AG04449 (cell line): ENCODE measurements at places on chromosomes 11 and 22.
A peak's percentile ranks its signal among the peaks of the same experiment; 100 is the strongest.

- no peak for DNase-seq
Observed at GRCh38 chr22:47225080-47225930, 462.9 kb downstream of the TBC1D22A start.

GRCh38 chr11:19400296-19400695 lies 159.6 kb upstream of the E2F8 start:
- DNase-seq = no peak

DNA sequence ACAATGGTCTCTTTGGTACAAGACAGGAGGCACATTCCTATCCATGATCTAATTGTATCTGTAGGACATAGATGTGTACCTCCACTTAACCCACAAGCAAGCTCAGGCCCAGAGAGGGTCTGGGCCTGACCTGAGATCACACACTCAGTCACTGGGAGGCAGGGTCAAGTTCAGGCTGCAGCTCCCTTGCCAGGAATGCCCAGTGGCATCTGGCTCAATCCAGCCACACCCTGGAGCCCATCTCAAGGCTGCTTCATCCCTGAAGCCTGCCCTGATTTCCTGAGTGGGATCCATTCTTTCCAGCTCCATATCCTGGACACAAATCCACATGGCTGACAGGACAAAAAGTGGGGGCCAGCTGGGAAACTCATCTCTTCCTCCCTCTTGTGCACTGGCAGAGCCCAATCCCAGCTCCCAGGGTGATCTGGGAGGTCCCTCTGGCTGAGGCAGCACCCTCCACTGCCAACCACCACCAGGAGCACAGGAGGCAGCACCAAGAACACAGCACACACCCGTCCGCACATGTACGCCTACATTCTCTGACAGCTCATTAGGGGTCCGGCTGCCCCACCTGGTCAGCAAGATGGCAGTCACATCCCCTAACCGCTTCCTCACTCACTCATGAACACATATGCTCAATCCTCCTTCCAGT lies 39.2 kb upstream of the KLHL35 start:
- DNase-seq = no peak

GRCh38 chr22:23537416-23537815 lies 42.7 kb downstream of the IGLL1 start:
- DNase-seq = no peak

GRCh38 chr11:81967242-81967641 lies 766.4 kb downstream of the FAM181B start:
- no peak for DNase-seq

DNA sequence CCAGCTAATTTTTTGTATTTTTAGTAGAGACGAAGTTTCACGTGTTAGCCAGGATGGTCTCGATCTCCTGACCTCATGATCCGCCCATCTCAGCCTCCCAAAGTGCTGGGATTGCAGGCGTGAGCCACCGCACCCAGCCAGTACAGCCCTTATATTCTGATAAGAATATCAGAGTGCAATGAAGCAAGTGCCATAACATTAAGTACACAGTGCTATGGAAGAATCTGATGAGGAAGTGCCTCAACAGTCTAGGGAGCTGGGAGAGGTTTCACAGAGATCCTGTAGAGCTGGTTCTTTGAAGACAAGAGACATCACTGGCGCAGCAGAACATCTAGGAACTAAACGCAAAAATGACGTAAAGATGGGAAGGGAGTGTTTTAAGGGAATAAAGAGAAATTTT lies 2.1 kb downstream of the RTCB start:
- DNase-seq = no peak

DNA sequence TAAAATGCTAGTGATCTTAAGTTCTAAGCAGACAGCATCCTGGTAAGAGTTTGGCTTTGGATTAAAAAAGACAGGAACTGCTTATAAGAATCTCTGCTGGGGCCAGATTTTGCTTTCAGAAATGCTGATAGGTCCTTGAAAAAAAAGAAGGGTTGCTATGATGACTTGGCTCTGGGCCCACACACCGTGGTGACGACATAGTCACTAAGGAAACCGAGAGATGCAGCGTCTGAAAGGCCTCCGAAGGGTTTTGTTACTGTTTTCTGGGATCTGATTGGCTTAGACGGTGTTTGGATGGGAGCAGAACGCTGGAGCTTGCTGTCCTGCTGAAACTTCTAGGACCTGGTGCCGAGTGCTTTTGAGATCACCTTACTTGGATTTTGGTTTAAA lies 8.4 kb downstream of the FAM118A start:
- peak; percentile 70 for DNase-seq
